NCI-H524 treated with DMSO at 0.1 percent for 48 hours (cell line): ENCODE measurements at places on chromosomes 12 and 14.

DNA sequence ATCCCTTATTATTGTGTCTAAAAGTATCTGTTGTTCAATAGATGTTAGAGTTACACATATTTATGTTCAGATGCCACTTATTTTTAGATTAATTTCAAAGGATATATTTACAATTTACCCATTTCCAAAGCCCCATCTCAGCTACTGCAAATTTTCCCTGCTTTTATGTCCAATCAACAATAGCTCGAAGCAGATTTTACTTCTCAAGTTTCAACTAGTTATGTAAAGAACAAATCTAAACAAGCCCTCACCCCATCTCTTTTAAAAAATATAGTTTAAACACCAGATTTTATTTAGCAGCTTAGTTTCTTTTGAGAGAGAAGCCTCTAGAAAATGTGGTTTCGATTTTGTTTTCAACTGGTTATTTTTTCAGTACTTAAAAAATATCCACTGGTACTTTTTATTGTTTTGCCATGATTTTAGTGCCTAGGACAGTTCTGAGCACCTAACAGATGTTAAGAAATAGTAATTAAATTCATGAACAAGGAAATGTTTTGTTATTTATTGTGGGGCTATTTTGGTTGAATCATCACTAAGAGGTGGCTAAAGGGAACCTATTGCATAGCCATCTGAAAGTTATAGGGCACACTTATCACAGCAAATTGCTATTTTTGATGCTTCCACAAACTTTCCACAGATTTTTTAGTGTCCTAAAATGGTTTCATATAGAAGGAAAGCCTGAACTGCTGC is 96.2 kb upstream of the BMP4 start:
- DNase-seq: no peak

DNA sequence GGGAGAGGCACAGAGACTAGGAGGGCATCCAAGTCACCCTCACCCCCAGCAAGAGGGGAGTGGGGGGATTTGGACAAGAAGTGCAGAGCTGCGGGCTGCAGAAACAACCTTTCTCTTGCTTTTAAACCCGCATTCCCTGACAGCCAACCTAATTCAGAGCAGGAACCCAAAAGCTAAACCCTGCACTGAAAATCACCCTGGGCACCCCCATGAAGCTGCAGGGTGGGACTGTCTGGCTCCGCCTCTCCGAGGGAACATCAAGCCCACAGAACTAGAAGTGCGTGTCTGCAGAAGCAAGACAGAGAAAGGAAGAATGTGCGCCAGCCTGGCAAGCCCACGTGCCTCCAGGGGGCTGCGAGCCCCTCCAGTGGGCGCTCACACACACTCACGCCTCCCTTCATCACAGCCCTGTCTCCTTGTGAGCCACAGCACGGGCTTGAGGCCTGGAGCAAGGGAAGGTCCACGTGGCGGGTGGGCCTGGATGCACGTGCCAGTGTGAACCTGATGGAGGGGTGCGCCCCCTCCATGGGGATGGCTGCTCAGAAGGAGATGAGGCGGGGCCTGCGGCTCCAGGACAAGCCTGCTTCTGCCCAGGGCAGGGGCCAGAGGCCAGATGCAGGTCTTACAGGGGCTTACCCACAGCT is 27.8 kb upstream of the PNMA1 start:
- DNase-seq: no peak

- DNase-seq: no peak
These were observed 7.3 kb upstream of the MGP start for GRCh38 chr12:14892726-14893505.

DNA sequence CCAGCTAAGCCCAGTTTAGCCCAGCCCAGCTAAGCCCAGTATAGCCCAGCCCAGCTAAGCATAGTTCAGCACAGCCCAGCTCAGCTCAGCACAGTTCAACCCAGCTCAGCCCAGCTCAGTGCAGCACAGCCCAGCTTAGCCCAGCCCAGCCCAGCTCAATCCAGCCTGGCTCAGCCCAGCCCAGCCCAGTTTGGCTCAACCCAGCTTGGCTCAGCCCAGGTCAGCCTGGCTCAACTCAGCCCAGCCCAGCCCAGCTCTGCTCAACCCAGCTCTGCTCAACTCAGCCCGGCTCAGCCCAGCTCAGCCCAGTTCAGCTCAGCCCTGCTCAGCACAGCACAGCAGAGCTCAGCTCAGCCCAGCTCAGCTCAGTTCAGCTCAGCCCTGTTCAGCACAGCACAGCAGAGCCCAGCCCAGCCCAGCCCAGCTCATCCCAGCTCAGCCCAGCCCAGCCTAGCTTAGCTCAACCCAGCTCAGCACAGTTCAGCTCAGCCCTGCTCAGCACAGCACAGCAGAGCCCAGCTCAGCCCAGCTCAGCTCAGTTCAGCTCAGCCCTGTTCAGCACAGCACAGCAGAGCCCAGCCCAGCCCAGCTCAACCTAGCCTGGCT is 330.9 kb downstream of the TMEM121 start:
- DNase-seq: no peak

DNA sequence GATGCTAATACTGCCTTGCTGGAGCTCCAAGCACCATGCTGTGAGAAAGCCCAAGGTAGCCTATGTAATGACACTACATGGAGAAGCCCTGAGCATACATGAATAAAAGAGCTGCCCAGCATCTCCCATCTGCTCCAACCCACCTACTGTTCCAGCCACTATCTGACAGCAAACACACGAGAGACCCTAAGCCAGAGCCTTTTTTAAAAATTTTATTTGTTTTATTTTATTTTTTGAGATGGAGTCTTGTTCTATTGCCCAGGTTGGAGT is 95.2 kb upstream of the PRICKLE1 start:
- no peak for DNase-seq

GRCh38 chr12:84594157-84594556 is 318.4 kb downstream of the SLC6A15 start:
- DNase-seq: no peak

GRCh38 chr12:120887253-120888043 is 16.7 kb downstream of the SPPL3 start:
- no peak for DNase-seq

DNA sequence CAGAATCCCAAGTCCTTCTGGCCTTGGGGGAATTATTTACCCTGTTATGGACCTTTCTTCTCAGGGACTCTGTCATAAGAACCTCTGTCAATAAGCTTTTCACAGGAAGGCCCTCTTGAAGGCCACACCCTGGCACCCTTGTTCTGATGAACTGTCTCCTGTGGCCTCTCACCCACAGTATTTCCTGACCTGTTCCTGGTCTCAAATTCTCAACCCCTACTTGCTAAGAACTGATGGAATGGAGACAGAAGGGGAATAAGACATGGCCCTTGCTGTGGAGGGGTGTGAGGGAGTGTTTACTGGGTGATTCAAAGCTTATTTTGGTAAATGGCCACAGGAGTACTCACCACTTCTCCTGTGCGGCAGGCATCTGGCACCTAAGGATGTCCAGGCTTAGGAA is 1082.9 kb downstream of the BCL11B start:
- no peak for DNase-seq

GRCh38 chr14:81656811-81657210 is 123.2 kb upstream of the SEL1L start:
- DNase-seq: no peak

DNA sequence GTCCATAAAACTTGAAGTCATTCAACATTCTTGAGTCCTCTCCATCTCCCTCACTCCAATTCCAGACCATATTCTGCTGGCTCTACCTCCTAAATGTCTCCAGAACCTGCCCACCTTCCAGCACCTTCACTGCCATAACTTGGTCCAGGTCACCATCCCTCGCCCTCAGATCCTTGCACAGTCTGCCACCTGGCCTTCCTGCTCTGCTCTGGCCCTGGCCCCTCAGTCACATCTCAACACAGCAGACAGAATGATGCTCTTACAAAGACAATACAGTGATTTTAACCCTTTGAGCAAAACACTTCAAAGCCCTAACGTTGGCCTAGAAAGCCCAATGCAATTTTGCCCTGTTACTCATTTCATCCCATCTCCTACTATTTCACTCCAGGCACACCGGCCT is 81.8 kb upstream of the PDZRN4 start:
- no peak for DNase-seq

DNA sequence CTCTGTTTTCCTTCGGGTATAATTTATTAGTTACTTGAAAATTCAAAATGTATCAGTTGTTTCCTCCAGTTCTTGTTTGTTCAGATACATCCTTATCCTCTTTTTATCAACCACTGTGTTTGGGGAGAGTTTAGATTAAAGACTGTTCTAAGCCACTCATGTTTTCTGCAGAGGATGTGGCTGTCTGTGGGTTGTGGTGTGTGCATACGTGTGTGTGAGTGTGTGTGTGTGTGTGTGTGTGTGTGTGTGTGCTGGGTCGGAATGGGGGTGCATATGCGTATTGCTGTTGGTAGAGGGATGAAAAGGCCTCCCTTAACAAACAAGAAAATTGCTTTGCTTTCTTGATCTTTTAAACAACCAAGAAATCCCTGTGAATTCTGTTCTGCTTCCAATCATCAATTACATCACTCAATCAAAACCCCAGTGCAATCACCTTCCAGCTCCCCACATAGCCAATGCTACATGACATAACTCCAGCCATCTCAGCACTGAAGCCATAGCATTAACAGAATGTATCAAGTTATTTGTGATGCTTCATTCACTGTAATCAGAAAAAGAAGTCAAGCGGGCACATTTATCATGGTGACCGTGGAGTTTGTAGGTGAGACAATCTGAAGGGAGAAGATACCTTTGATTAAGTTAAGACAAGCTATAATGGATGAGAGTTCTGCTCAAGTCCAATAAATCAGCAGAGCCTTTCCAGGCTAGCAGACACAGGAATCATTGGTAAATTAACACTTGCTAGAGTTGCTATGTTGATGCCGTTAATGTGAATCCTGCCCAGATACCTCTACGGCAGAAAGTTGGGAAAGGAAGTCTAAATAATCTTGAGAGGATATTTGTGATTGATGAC is 131.9 kb downstream of the RMST start:
- DNase-seq: no peak

DNA sequence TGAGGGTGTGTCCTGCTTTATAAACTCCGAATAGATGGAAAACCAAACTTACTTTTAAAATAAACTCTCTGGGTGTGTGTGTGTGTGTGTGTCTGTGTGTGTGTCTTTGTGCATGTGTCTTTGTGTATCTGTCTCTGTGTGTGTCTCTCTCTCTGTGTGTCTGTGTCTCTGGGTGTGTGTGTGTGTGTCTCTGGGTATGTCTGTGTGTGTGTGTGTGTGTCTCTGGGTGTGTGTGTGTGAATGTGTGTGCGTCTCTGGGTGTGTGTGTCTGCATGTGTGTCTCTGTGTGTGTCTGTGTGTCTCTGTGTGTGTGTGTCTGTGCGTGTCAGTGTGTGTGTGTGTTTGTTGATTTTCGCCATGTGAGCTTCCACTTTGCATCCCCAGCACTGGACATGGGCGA is 9.2 kb downstream of the RAN start:
- DNase-seq: no peak

DNA sequence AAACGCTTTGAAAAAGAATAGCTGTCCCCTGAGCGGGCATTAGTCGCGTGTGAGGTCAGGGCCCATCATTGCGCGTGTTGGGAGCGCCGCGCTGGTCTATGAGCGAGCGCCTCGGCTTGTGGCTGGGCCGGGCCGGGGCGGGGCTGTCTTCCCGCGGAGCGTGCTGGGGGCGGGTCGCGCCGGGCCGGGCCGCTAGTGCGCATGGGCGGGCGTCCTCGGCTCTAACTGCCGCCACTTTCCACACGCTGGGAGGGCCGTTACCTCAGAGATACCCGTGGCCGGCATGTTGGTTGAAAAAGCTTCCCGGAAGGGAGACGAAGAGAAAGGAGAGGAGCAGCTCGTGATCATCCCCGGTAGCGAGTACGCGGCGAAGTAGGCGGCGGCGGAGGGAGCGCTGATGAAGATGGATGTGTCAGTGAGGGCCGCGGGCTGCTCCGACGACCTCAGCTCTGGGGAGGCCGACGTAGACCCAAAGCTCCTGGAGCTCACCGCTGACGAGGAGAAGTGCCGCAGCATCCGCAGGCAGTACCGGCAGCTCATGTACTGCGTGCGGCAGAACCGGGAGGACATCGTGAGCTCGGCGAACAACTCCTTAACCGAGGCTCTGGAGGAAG is at the start of gene EID3:
Gene EID3, plus strand, starts transcription at position 202 of the 614 bp plus-strand sequence. Its CDS starts 196 bp downstream, at position 398.
- no peak for DNase-seq

- DNase-seq: no peak
These were observed 165.6 kb upstream of the TMCC3 start for GRCh38 chr12:94815958-94816357.

DNA sequence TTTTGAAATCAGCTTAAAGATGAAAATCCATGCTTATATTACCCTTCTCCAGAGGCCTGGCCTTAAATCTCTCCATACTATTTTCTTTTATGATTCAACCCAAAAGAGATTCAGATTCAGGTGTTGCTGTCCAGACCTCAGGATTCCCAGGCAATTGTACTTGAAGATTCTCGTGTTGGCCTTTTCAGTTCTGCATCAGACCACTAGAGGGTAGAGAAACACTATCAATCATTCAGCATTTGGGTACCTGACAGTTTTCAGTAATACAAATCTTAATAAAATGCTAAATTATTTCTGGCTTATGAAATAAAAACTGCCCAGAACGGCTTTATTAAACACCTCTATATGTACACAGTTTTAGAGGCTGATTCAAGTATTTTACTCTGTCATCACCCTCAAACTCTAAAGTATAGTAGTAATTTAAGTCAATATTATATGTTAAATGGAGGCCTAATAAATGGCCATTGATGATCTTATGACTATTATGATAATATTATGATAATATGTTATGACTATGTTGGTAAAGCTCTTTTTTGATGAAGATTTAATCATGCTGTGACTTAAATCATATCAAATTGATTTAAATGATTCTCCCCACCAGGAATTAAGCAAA is 301.1 kb downstream of the DUSP6 start:
- DNase-seq: no peak

DNA sequence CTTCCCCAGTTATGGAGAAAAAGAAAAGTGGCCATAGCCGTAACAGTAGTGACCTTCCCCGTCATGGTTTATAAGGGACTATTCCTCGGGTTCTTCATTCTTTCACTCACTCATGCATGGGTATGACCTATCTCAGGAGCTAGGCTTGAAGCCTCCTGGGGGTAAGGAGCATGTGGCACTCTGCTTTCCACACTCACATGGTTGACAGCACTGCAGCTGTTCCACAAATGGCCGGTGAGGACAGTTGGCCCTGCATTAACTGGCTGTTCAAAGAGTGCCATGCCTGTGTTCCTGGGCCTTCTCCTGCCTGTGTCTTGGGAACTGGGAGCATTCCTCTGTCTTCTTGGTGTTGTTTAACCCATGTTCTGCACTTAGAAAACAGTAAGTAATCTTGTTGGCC is 66.2 kb upstream of the PNMA1 start:
- DNase-seq: no peak

DNA sequence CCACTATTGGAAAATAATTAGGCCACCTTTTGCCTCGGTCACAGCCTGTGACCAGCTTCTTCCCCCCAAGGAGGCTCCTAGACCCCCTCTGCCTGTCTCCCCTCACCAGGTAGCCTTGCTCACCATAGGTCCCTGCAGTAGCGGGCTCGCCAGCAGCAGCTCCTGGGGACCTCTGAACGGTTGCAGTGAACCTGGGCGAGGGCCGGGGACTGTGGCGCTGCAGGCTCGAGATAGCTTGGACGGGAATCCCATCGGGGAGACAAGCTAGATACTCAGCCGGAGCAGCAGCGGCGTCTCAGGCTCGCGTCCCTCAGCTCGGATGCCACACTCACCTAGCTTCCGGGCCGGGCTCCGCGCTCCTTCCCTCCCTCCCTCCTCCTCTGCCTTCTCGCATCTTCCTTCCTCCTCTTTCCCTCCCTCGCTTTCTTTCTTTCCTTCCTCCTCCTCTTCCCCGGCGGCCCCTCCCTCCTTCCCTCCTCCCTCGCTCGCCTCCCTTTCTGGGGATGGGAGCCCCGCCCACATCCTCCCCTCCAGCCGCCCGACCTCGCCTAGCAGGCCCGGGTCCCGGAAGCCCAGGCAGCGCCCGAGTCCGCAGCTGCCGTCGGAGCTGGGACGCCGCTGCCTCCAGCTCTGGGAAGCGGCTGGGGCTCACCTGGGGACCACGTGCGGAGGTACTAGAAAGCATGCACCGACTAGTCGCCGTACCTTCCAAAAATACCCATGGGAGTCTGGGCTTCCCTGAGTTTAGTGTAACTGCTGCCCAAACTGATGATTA is at the start of gene BMP4:
Gene BMP4, minus strand, starts transcription at position 399 of the 775 bp plus-strand sequence. CDS start 4,603 bp downstream, outside the sequence.
- no peak for DNase-seq
